ENCODE measurements at places on chromosomes 11 and 22. TPM values are rescaled to one million over a fixed set of nuclear protein-coding genes. Genes with fewer than 3 reads are reported as not detected.

CASP5 gene
- not detected for total RNA-seq

ZFP91 gene
- 38.0 TPM for total RNA-seq

C11orf87 gene
- 0.29 TPM for total RNA-seq

ARHGAP20 gene
- 4.0 TPM for total RNA-seq

THYN1 gene
- total RNA-seq: 43.4 TPM

FXYD2 gene
- 420 TPM for total RNA-seq

UBQLN3 gene
- 0.82 TPM for total RNA-seq

PLEKHA7 gene
- total RNA-seq: 38.4 TPM

USP2 gene
- total RNA-seq: 14.3 TPM

MAP6 gene
- 4.7 TPM for total RNA-seq

GPHA2 gene
- total RNA-seq: 1.3 TPM

TPBGL gene
- 0.06 TPM for total RNA-seq

C11orf98 gene
- 20.1 TPM for total RNA-seq

CARD16 gene
- total RNA-seq: 1.8 TPM

PSMA1 gene
- 87.0 TPM for total RNA-seq

Data from metanephros (tissue), 2 donors.